ENCODE measurements at places on chromosomes 1 and 21.

- DNase-seq, result no peak
Measured at GRCh38 chr1:30291526-30291925, 431.9 kb downstream of the MATN1 start.

DNA sequence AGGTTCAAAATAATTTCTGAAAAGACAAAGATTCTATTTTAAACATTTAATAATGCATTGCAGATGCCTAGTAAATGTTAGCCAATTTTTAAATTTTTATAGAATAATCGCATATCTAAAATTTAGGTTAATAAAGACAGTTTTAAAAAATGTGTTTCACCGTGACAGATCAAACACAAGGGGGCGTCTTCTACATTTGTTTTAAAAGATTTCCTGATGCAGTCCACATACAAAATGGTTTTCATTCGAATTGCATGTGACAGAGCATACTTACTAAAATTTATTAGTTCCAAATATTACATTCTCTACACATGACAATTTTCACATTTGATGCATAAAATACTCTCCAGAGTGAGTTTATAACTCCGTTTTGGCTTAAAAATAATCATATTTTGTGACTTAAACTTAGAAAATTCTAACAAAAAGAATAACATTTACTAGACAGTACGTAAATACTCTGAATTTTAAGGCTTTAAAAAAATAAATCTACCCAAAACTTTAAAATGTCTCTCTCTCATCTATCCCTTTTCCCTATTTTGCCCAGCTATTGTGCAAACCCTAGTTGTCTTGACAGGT, 75.5 kb downstream of the ADAMTS1 start:
- DNase-seq, result peak; percentile 65

GRCh38 chr1:168552961-168553360, 9.2 kb upstream of the XCL2 start:
- peak; percentile 93 for DNase-seq

GRCh38 chr21:28235169-28235895, 757.3 kb downstream of the LTN1 start:
- no peak for DNase-seq

DNA sequence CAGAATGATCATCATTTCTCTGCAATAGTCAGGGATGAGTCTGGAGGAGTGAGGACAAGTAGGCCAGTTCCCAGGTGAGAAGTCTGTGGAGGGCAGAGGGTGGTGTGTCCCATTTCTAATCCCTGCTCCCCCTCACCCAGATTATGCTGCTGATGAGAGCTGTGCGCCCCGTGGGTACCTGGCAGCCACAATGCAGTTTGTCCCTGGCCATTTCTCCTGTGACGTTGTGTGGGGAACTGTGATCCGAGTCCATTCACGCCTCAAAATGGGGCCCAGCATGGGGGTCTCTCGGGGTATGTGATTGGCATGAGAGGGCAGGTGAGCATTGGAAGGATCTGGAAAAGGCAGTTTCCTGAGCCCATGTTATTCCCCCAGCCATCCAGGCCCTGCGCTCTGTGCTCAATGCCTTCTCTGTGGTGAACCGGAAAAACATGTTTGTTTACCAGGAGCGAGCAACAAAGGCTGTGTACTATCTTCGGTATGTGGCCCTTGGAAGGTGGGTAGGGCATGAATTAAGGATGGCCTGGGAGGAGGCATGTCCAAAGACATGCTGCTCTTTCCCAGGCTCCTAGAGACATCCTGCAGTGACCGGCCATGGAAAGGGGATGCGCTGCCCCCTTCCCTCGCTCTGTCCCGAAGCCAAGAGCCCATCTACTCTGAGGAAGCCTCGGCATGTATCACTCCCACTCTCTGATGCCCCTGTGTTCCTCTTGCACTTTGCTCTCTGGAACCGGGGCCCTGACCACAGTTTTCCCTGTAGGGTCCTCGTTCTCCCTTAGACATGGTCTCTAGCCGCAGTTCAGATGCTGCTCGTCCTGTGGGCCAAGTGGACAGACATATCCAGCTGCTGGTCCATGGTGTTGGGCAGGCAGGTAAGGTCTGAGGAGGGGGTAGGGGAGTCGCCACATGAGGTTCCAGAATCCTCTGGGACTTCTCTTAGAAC, 16.4 kb downstream of the HYI start:
- DNase-seq, result no peak

DNA sequence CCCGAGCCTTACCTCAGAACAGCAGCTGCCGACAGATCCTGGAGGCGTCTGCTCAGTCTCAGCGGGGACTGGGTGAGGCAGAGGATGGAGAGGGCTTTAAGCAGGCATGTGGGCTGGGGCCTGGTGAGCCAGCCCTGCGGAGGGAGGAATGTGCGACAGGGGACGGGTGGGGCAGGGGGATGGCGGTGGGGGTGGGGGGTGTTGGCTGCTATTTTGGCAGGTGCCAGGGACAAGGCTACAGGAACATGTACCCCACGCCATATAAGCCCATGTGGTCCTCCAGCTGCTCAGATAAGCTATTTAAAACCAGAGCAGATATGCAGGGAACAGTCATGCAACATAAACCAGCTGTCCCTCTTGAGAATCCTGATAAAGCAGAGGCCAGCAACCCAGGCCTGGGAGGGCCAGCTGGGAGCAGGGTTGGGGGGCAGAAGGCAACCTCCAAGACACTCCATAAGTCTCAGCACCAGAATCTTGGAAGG, at the start of gene TNNT2:
Gene TNNT2, minus strand, starts transcription at position 70 of the 482 bp plus-strand sequence. CDS start 4,426 bp downstream, outside the sequence.
- DNase-seq, result peak; percentile 20

Data from amniotic epithelial cell (primary cell).